ENCODE measurements at places on chromosomes 12 and 14. TPM values are rescaled to one million over a fixed set of nuclear protein-coding genes. Genes with fewer than 3 reads are reported as not detected.
A peak's percentile ranks its signal among the peaks of the same experiment; 100 is the strongest.

DNA sequence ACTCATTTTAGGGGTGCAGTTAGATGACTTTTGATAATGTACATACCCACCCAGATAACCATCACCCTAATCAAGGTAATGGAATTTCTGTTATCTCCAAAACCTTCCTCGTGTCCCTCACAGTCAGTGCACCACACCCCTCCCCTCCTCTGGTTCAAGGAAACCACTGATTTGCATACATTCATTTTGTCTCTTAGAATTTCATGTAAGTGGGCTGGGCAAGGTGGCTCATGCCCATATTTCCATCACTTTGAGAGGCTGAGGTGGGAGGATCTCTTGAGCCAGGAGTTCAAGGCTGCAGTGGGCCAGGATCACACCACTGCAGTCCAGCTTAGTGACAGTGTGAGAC is 15.7 kb downstream of the ADIPOR2 start:
- no peak for DNase-seq

DNA sequence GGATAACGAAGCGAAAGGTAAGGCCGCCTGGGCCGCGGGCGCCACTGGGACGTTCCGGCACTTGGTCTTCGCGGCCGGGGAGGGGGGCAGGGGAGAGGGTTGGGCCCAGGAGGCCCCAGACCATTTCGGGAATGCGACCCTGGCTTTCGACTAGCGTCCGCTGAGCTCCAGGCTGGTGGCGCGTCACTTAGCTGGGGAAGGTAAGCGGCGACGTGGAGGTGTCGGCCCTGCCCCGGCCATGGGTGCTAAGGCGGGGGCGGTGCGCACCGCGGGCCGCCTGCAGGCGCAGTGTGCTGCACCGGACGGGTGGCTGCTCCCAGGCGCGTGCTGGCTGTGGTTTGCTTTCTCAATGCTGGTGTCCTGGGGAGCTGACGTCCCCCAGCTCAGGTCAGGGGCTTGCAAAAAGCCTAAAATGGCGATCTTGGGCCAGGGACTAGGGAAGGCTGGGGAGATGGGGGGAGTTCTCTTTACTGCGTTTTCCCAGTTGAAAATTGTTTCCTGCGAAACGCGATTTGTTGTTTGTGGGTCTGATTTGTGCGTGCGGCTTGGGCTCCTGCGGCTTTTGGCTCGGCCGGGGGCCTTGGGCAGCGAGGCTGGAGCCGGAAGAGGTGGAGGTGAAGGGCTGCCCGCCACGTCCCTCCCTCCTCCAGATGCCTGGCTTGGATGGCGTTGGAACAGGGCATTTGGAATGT is 1.2 kb downstream of the HOXC10 start:
- no peak for DNase-seq

- DNase-seq = peak; percentile 70
Observed at GRCh38 chr12:32501835-32502333, 102.5 kb downstream of the FGD4 start.

- DNase-seq = no peak
Observed at GRCh38 chr12:19000836-19001235, 128.7 kb upstream of the PLEKHA5 start.

GRCh38 chr14:57652769-57653168 is 159.1 kb upstream of the CCDC198 start:
- DNase-seq = no peak

NDRG2 gene
- 150 TPM for total RNA-seq

C12orf60 gene
- 2.7 TPM for total RNA-seq

MYF6 gene
- 1.4 TPM for total RNA-seq

CD27 gene
- not detected for total RNA-seq
